ENCODE measurements at places on chromosomes 12 and 14.

DNA sequence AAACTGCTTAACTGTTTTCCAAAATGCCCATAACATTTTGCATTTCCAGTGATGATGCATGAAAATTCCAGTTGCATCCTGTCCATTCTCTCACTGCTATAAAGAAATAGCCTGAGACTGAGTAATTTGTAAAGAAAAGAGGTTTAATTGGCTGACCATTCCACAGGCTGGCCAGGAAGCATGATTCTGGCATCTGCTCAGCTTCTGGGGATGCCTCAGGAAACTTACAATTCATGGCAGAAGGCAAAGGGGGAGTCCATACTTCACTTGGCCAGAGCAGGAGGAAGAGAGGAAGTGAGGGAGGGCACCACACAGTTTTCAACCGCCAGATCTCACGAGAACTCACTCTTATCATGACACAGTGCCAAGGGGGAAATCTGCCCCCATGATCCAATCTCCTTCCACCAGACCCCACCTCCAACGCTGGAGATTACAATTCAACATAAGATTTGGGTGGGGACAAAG lies 18.2 kb upstream of the CLEC2D start:
- DNase-seq: peak; percentile 72

- DNase-seq: no peak
Measured at GRCh38 chr12:16622338-16622737, 16.4 kb upstream of the LMO3 start.

DNA sequence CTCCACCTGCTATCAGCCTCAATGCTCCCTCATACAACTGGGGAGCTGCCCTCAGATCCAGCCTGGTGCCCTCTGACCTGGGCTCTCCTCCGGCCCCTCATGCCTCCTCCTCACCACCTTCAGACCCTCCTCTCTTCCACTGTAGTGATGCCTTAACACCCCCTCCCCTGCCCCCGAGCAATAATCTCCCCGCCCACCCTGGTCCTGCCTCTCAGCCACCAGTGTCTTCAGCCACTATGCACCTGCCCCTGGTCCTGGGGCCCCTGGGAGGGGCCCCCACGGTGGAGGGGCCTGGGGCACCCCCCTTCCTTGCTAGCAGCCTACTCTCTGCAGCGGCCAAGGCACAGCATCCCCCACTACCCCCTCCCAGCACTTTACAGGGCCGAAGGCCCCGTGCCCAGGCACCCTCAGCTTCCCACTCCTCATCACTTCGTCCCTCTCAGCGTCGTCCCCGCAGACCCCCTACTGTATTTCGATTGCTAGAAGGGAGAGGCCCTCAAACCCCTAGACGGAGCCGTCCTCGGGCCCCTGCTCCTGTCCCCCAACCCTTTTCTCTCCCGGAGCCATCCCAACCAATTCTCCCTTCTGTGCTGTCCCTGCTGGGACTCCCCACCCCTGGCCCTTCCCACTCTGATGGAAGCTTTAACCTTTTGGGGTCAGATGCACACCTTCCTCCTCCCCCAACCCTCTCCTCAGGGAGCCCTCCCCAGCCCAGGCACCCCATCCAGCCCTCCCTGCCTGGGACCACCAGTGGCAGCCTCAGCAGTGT lies 3.2 kb downstream of the MBD6 start:
- no peak for DNase-seq

DNA sequence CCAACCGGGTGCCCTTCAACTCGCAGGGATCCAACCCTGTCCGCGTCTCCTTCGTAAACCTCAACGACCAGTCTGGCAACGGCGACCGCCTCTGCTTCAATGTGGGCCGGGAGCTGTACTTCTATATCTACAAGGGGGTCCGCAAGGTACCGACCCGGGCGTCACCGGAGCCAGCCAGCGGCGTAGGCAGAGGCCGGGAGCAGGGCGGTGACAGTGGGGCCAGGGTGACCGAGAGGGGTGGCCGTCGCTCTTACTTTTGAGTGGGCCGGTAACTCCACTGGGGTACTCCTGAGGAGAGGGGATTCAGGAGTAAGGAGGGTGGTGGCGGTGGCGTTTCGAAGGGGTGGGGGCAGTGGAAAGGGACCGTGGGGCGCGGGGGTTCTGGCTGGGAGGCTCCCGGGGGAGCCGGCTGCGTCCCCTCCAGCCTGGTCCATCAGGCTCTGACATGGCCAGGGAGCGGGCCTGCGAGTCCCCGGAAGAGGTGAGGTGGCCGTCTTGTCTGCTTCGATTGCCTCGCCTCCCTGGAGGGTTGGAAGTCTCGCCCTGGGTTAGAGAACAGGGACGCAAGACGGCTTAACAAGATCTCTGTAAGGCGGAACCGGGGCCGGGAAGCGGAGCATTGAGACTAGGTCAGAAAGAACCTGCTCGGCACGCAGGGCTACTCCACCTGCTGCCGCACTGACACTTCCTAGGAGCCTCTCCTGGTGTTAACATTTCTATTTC lies 491 bp downstream of the WDR20 start:
- peak; percentile 56 for DNase-seq

GRCh38 chr12:4292341-4293073 lies 18.9 kb downstream of the CCND2 start:
- DNase-seq: peak; percentile 14

DNA sequence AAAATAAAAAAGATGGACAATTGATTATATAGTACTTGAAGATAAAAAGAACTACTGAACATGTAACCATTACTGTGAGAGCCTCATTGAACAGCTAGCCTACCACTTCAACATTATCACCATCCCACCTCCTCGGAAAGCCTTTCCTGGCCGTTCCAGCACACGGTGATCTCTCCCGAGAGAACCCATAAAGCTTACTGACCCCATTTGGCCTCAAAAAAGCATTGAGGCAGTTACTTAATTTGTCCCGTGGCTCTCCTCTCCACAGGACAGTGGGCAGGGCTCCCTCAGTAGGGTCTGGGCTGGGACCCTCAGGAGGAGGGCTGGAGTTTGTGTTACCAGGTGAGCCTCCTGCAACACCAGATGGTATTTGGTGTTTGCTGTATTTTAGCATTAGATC lies 55.8 kb downstream of the RAB35 start:
- DNase-seq: no peak

DNA sequence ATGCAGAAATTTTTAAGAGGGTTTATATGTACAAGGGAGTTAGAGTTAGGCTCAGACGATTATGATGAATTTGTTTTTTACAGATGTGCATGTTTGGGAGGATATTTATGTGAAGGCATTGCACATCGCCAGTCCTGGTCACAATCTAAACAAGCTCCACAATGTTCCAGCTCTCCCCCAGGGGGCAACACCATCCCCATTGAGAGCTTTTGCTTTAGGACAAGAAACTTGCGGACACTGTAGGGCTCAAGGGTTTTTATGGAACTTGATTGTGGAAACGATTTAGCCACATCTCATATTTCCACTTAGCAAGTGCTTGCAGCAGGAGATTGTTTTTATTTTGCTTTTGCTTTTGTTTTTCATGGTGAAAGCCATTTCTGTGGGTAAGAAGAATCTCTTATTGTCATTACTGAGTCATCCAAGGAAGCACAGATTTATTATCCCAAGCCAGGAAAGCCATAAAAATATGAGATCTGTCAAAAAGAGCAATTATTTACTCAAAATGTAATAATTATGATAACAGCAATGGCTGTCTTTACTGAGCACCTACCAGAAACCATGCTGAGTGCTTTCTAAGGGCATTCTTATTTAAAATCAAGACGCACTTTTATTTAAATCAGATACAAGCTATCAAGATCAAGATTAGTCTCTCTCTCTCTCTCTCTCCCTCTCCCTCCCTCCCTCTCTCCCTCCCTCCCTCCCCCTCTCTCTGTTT lies 276.7 kb upstream of the SRRM4 start:
- no peak for DNase-seq

All from activated T-cell treated with anti-CD3 and anti-CD28 coated beads, Interleukin-2, amount 50 U/mL, for 48 hours (primary cell).